ENCODE measurements at places on chromosomes 2 and 18. TPM values are rescaled to one million over a fixed set of nuclear protein-coding genes. Genes with fewer than 3 reads are reported as not detected.

Gene C2orf72
- total RNA-seq, result 2.1 TPM

Gene ASAP2
- total RNA-seq, result 27.0 TPM

- no peak for DNase-seq
These were observed 216.3 kb downstream of the LDLRAD4 start for GRCh38 chr18:13434854-13435253.

DNA sequence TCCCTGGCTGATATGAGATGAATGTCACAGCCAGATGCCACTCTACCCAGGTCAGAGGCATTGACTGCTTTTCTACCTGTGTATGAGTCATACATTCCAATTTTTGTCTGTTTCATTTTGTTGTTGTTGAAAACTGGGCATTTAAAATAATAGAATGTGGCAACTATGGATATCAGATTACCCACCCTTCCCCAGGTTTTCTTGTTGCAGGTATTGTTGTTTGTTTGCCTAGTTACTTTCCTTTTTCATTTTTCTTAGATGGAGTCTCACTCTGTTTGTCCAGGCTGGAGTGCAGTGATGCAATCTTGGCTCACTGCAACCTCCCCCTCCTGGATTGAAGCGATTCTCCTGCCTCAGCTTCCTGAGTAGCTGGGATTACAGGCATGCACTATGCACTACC lies 70.2 kb downstream of the LRRC30 start:
- no peak for DNase-seq
